ENCODE measurements at places on chromosomes 3 and 15.

DNA sequence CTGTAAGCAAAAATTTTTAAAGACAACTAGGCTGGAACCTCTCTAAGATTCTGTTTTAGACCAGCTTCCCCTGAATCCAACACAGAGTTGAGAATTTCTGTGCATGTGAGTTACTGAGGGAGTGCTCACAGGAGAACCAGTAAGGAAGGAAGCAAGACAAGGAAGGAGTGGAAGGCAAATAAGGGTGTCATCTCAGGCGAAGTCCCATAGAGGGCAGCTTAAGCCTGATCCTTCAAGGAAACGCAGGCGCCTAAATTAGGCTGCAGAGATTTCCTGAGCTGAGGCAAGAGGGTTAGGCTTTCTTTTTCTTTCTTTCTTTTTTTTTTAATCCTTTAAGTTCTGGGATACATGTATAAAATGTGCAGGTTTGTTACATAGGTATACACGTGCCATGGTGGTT lies 36.2 kb upstream of the COL6A6 start:
- peak; percentile 27 for DNase-seq

DNA sequence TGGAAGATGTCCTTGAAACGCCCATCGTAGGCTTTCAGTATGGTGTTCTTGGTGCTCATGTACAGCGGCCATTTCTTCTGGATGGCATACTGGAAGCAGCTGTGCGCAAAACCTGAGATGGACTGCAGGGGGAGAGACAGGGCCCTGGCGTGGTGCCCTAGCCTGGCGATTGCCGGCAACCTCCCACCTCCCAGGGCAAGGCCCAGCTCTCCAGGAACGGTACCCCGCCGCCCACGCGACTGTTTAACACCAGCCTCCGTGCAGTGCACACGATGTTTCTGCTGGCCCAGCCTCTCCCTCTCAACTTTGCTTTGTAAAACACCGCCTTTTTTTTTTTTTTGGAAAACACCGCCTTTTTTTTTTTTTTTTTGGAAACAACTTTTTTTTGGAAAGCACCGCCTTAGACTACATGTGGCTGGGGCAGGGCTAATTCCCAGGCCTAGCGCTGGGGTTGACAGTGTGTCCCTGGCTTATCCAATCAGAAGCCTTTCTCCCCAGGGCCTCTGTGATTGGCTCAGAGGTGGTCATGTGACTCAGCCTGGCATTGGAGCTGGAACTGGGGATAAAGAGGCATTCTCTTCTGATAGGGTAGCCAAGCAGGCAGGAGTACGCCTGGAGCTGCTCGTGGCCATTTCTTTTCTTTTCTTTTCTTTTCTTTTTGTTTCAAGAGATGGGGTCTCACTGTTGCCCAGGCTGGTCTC lies 14.7 kb downstream of the IDH2 start:
- peak; percentile 31 for DNase-seq

- DNase-seq = peak; percentile 1
Measured at GRCh38 chr3:28699283-28699682, 350.7 kb upstream of the AZI2 start.

DNA sequence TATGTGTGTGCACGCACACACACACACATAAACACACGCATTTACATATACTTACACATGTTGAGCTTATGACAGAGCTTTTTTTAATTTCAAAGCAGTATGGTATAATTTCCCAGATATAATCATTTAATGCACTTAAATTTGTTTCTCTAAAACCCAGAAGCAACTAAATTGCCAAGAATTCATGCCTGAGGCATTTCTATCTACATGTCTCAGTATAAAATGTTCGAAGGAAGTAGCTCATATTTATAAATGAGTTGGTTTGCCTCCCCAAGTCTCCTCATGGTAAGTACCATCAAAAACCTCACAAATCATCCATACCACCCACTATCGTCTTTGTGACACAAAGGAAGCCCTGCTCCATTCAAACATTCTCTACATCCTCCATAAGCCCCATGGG lies 130.6 kb downstream of the RPL22L1 start:
- DNase-seq = no peak

DNA sequence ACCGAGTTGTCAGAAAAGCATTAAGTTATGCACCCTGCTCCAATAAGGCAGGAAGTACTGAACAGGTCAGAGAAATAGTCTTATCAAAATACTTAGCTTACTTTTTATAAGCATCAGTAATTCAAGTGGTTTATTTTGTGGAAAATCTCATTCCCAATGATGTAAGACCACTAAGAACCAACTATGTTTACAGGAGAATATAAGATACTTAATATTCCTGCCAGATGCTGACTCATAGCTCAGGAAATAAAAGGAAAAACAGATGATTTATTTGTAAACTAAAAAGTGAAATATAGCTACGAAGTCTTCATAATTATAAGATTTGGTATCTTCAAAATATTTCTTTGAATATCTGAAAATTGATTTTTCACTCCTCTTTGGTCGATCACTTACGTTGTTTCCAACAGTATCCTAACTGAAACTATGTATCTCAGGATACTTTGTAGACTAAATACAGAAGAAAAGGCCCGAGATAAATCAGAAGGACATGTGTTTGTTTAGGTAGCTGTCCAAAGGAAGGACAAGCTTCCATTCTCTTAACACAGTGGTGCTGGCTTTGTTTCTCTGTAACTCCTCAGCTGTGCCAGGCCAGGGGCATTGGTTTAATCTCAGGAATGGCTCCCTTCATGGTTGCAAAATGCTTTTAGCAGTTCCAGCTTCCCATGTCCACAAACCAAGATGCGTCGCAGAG lies 295.8 kb downstream of the GBE1 start:
- peak; percentile 56 for DNase-seq

DNA sequence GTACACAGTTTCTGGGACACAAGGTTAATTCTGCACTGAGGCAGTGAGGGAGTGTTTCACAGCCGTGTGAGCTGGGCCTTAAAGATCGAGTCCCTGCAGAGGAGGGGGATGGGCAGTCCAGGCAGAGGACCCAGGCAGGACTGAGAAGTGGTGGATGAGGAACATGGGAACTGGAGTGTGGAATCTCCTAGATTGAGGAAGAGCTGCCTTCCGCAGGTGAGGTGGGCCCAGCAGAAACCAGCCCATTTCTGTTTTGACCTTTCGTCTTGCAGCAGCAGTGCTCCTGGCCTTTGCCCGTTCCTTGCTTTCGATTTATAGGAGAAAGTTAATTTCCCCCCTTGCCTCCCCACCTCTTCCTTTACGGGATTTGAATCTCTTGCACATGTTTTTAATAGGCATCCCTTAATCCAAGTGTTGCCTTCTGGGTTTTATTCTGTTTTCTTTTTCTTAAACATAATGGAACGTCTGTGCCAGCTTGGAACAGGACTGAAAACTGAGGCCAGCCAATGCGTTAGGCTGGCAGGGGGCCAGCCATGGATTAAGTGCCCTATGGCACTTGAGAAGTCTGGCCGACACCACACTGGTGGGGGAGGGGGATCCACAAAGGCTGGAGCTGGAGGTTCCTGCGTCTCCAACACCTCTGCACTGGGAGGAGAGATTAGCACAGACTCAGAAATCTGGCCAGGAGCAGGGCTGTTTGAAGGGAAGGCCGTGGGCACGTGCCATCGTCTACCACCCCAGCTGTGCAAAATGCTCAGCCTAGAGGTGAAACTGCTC lies 78.1 kb downstream of the AAGAB start:
- DNase-seq = no peak

All from iris pigment epithelial cell (primary cell).